ENCODE measurements at places on chromosomes 6 and 20.

DNA sequence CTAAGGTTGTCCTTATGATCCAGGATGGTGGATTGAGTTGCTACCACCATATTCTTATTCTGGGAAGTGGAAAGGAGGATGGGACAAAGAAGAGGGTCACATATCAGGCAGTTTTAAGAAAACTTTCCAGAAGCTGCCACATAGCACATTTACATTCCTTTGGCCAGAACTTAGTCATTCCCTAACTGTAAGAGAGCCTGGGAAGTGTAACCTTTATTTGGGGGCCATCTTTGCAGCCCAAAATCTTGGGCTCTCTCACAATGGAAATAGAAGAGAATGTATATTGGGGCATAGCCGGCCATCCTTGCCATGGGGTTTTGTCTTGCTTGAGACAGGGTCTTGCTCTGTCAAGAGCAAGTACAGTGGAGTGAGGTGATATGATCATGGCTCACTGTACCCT is 8.4 kb downstream of the ZNF341 start:
- no peak for DNase-seq

DNA sequence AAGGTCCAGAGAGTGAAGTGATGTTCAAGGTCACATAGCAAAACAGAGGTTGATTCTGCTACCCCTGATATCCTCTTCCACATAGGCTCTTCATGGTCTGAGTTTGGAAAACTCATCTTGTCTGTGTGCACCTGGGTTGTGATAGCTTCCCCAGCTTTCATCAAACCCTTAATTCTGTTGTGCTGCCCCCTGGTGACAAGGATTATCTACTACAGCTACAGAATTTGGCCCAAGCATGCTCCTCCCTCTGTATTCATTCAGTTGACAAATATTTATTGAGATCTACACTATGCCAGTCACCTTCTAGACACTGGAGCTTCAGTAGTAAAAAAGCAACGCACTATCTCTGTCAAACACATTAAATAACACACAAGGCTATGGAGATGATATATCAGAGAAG is 50.4 kb downstream of the SMPDL3A start:
- DNase-seq = peak; percentile 55

DNA sequence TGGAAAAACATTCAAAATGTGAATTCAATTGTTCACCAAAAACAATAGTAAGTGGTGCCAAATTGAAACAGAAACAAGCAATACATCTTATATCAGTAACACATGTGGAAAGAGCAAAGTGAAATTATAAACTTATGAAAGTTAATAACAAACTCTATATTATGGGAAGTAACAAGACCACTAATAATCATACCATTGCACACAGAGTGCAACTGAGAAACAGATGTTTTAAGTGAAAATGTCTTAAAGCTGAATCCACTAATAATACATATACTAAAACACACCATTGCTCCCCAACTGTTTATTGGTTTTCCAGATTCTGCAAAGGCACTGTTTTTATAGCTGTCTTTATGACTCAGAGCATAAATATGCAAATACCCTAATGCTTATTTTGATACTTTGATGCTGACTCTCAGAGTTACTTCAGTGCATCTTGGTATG is 292.3 kb downstream of the RFPL4B start:
- DNase-seq = peak; percentile 85

GRCh38 chr6:164185471-164185871 is 771.0 kb downstream of the QKI start:
- DNase-seq = no peak

DNA sequence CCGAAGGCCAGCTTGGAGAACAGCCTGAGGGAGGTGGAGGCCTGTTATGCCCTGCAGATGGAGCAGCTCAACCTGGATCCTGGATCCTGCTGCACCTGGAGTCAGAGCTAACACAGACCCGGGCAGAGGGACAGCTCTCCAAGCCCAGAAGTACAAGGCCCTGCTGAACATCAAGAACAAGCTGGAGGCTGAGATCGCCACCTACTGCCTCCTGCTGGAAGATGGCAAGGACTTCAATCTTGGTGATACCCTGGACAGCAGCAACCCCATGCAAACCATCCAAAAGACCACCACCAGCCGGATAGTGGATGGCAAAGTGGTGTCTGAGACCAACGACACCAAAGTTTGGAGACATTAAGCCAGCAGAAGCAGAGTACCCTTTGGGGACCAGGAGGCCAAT is 223.5 kb upstream of the ID4 start:
- no peak for DNase-seq

DNA sequence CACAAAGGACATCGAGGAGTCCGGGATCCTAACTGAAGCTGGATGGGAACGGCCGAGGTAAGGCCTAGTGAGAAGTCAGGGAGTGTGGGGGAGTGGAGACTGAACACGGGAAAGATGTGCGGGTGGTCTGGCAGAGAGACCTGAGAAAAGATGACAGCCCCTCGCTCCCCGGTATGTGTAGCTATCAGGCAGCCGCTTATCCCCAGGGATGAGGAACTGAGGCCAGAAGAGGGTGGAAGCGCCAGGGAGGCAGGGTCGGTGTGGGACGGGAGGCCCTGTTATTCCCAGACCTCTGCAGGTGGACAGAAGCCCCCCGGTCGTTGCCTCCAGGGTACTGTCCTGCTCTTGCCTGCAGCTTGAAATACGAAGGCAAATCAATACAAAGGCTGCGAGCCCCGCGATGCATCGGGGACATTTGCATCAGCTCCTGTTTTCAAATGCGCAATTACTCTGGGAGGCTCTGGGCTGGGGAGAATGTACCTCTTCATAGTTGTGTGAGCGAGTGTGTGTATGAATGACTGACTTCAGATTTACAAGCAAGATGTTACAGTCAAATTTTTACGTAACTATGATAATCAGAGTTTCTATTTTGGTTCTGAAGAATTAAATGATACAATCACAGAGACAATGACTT is 221.3 kb downstream of the QKI start:
- DNase-seq = no peak

- DNase-seq = no peak
Observed at GRCh38 chr20:57657535-57658446, 37.6 kb upstream of the ZBP1 start.

DNA sequence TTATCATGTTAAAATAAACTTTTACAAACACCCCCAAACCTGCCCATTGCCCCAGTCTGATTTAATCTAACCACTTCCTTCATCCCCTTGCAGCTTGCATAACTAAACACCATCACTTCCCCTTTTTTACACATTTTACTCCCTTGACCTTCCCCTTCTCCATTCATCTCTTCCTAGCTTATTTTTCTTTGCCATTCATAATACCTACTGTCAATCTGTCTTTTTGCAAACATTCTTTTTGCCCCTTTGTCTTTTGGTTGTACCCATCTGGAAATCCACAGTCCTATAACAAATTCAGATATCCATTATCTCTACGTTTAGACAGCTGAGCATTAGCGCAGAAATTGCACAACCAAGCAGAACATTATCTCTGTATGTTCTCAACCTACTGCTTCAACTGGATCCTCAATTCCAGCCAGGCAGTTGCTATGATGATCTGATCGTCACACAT is 51.2 kb downstream of the C6orf52 start:
- no peak for DNase-seq

Data from EL (cell line).